Posterior vena cava (tissue), 2 donors: ENCODE measurements at places on chromosomes 7 and 10. TPM values are rescaled to one million over a fixed set of nuclear protein-coding genes. Genes with fewer than 3 reads are reported as not detected.

DUSP5 gene
- 23.2 TPM for total RNA-seq

NPC1L1 gene
- total RNA-seq = 0.23 TPM

GRCh38 chr7:153454306-153454705 lies 597.9 kb upstream of the DPP6 start:
- no peak for DNase-seq

DNA sequence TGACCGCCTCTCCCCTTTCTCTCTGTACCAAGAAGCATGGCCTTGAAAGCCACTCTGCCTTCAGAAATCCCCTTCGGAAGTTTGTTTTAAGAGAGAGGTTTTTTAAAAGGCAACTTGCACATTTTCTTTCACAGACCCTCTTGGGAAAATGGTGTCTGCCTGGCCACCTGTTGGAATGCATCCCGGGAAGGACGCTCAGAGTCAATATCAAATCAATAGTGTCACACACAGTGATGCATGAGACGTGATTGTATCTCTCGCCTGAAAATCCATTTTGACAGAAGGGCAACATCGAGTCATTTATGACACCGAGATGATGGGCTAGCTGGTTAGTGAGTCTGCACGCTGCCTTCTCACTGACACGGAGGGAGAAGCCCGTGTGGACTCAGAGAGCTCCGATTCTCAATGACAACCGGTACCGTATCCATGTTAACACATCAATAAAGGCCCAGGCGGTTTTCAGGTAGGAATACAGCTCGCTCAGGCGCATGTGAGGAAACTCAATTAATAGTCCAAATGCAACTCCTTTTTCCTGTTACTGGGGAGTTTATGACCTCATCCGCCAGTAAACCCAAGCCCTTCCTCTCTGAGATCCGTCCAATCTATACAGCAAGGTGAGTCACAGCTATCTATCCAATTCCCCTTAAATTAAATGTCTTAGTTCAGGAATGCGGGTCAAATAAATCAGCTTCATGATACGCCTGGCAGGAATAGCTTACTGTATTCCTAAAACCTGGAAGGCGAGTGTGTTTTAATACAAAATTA lies 621.5 kb upstream of the MKI67 start:
- DNase-seq = no peak

DNA sequence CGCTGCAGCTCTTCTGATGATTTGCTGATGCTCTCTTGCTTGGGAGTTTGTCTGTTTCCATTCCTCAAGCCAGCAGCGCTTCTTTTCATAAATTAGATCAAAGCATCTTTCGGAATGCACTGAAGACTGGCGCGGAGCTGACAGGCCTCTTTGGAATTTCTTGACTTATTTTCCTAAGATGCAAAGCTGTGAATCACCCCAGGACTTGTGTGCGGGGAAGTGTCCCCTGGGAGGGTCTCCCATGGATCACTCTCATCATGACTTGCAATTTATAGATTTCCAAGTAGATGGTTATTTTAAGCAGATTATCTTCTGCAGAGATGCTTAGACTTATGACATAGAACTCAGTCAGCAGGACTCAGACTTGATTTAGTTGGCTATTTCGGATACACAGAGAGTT lies 467.2 kb downstream of the TCERG1L start:
- no peak for DNase-seq
